Ovary (tissue), 10 donors: ENCODE measurements at places on chromosomes 6 and 20. TPM values are rescaled to one million over a fixed set of nuclear protein-coding genes. Genes with fewer than 3 reads are reported as not detected.

The PROKR2 gene
- polyA plus RNA-seq = not detected

The STX11 gene
- polyA plus RNA-seq = 2.6 TPM

The FITM2 gene
- polyA plus RNA-seq = 15.4 TPM

The SNAI1 gene
- polyA plus RNA-seq = 5.5 TPM

The SPATA25 gene
- 7.1 TPM for polyA plus RNA-seq

The LY86 gene
- 13.8 TPM for polyA plus RNA-seq

The CCN6 gene
- not detected for polyA plus RNA-seq

The AGER gene
- 5.9 TPM for polyA plus RNA-seq

The PRPH2 gene
- 2.0 TPM for polyA plus RNA-seq

The TULP1 gene
- polyA plus RNA-seq = 0.50 TPM

The MUC21 gene
- not detected for polyA plus RNA-seq

The LRRC1 gene
- polyA plus RNA-seq = 4.3 TPM

The ADGRG6 gene
- 1.6 TPM for polyA plus RNA-seq

The EDN1 gene
- polyA plus RNA-seq = 8.0 TPM

The HLA-DOB gene
- polyA plus RNA-seq = 0.24 TPM

The TTBK1 gene
- polyA plus RNA-seq = not detected

The MDFI gene
- polyA plus RNA-seq = 24.0 TPM

The OPRM1 gene
- polyA plus RNA-seq = not detected

The HAO1 gene
- polyA plus RNA-seq = not detected

The CRIP3 gene
- polyA plus RNA-seq = 1.8 TPM

The FLRT3 gene
- polyA plus RNA-seq = 9.0 TPM

The LPA gene
- polyA plus RNA-seq = 0.01 TPM

The MUC22 gene
- not detected for polyA plus RNA-seq

The EXOC2 gene
- 7.5 TPM for polyA plus RNA-seq

The MYLK4 gene
- 0.52 TPM for polyA plus RNA-seq

The FOXA2 gene
- not detected for polyA plus RNA-seq

The RNF217 gene
- polyA plus RNA-seq = 5.8 TPM

The TBXT gene
- not detected for polyA plus RNA-seq

The TAPBP gene
- polyA plus RNA-seq = 24.4 TPM

The SLX4IP gene
- polyA plus RNA-seq = 0.98 TPM
